ENCODE measurements at places on chromosomes 6 and 20. TPM values are rescaled to one million over a fixed set of nuclear protein-coding genes. Genes with fewer than 3 reads are reported as not detected.

TSBP1 gene
- total RNA-seq: not detected

MTG2 gene
- 42.1 TPM for total RNA-seq

BMP5 gene
- not detected for total RNA-seq

RHAG gene
- total RNA-seq: not detected

C6orf118 gene
- total RNA-seq: not detected

CALHM5 gene
- total RNA-seq: not detected

SAMD10 gene
- total RNA-seq: 45.4 TPM

TINAG gene
- not detected for total RNA-seq

ARMH2 gene
- 1.6 TPM for total RNA-seq

SEMG2 gene
- total RNA-seq: not detected

EYS gene
- not detected for total RNA-seq

All from T-helper 1 cell treated with Interleukin-12 subunit alpha and Interleukin-12 subunit beta and Interleukin-4 antibody, amounts not matched to agents 30 ng/mL and 1 ng/mL, for 36 hours (primary cell).